T-helper 22 cell (primary cell): ENCODE measurements at places on chromosomes 12 and 14.

- DNase-seq = no peak
Observed at GRCh38 chr12:11264501-11264900, 5.0 kb downstream of the PRB3 start.

- no peak for DNase-seq
Observed at GRCh38 chr12:94318181-94318580, 141.5 kb downstream of the CEP83 start.

DNA sequence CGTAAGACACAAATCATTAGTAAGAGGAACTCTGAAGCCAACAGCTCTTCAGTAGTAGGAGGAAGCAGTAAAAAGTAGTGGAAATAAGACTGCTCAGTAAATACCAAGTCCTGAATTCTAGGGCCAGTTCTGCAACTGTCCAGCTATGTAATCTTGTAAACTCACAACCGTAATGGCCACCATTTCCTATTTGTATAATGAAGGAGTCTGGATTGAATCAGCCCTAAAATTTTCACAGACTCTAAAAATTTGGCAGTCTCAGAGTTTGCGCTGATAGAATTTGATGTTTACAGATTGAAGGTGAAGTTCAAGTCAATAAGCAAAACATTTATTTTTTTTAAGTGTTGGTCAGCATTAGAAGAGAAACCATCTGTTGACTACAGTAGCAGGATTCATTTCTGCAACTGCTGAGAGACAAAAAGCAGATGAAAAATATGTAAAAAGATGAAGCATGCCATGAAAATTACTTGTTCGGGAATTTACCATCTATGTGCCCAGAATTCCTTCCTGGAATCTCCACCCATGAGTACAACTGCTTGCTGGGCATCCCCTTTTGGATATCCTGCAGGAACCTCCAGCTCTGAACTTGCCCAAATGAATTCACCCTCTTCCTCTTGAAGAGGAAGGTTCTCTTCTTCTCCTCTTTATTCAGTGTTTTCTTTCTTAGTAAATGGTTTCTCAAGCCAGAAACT, 47.5 kb downstream of the GALNT4 start:
- no peak for DNase-seq

GRCh38 chr12:99983456-99984258, 1.1 kb downstream of the ANKS1B start:
- DNase-seq = no peak

DNA sequence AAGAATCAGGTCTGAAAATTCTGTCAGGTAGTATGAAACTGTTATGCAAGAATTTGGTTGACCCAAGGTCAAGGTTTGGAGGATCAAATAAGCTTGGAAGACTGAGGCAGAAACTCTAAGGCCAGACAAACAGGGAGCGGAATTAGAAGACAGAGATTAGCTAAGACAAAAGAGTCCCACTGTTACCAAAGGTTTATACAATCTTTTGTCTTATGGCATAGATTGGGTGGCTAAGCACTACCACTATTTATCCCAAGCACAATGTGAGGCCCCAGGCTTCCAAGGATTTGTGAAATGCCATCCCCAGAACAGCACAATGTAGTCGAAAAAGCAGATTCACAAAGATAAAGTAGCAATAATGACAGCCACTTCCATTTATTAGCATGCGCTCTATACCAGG, 311.2 kb downstream of the SEC23A start:
- no peak for DNase-seq

DNA sequence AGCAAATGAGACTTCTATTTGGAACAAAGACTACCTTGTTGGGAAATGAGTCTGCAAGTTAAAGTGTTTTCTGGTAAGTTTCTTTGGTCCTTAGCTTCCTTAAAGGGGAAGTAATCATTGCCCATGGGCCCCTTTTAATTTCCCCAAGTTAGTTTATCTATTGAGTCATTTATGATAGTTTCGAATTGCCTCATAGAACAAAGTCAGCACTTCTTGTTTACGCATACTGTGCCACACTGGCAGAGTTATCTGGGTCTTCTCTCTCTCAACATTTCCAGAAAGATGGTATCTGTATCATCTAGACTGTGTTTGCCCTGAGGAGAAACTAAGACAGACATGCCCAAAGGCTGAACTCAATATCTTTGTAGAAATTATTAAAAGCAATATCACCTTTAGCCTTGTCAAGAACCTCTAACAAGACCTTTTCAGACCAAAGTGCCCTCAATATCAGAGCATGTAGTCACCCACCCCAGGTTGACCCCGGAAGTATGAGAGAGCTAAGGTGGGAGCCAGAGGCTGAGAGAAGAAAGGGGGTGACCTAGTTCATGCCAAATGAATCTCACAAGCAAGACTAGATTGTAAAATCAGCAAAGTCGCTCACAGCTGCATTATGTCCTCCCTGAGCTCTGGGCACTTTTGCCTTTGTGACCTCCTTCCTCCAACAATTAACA, 40.0 kb downstream of the GPR65 start:
- no peak for DNase-seq

- no peak for DNase-seq
Observed at GRCh38 chr14:72213424-72213823, 281.2 kb downstream of the RGS6 start.

DNA sequence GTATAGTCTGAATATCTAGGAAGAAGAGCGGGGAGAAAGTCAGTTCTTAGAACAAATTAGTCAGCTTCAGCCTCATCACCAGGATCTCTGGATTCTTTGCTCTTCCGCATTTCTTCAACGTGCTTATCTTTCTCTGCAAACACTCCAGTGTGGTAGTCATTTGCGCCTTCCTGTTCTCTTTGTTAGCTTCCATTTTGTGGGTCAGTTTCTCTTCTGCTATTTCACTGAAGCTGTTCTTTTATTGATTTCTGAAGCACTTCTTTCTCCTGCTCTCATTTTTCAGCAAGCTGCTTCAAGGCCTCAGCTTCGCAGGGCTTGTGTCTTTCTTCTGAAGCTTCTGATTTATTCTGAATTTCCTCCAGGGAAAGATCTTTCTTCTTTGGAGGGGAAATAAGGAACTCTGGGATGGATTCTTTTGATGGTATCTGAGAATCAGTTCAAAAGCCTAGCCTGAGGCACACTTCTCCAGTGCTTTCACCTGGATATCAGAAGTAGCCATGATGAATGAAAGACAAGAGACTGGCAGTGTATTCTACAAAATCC, 13.5 kb downstream of the AMN1 start:
- DNase-seq = no peak

DNA sequence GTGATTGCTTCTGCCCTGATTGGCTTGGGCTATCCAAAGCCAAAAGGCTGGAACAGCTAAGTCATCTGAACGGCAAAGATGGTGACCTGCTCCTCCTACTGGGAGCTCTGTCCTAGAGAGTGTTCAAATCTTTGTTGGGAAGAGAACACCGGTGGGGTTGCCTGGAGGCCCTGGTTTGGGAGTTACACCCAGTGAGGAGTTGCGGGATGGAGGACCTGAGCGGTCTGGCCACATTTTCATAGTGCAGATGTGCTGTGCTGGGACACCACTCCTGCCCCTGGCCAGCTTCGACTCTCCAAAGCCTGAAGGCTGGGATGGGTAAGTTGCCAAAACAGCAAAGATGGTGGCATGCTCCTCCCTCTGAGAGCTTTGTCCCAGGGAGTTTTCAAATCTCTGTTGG, 795.4 kb downstream of the TRHDE start:
- DNase-seq = no peak

GRCh38 chr12:64387197-64387816, 3.3 kb downstream of the C12orf56 start:
- DNase-seq = no peak

- DNase-seq = no peak
Observed at GRCh38 chr12:1367331-1368291, 226.8 kb downstream of the FBXL14 start.

DNA sequence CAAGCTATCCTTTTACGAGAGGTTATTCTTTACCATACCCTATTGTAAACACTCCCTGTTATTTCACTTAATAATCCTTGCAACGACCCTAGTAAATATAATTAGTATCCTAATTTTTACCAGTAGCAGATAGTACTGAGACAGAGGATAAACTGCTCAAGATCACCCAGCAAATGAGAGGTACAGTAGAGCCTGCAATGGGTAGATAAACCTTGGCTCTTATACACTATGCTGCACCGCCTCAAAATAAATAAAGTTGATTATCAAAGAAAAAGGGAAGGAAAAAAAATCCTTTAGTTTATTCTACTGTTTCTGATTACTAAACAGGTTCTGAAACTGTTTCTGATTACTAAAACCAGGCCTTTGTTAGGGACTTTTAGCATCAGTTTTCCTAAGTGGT, 22.5 kb downstream of the YBX3 start:
- no peak for DNase-seq

DNA sequence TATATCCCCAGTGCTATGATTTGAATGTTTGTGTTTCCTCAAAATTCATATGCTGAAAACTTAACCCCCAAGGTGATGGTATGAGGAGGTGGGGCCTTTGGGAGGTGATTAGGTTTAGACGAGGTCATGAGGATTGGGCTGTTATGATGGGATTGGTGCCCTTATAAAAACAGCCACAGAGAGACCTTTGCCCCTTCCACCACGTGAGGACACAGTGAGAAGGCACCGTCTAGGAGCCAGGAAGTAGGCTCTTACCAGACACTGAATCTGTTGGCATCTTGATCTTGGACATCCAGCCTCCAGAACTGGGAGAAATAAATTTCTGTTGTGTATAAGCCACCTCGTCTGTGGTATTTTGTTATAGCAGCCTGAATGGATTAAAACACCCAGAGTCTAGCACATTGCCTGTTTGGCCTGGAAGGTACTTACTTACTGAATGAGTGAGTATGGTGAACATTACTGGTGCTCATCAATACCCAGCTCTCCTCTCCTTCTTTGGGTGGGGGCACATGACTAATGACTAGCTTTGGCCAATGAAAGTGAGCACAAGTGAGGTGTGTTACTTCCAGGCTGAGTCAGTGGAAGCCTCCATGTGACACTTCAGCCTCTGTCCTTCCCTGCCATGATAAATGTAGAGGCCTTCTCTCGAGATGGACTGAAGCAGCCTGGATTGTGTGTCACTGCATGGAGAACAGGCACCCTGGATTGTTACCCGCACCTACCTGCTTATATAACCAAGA, 72.4 kb upstream of the CHST11 start:
- no peak for DNase-seq

DNA sequence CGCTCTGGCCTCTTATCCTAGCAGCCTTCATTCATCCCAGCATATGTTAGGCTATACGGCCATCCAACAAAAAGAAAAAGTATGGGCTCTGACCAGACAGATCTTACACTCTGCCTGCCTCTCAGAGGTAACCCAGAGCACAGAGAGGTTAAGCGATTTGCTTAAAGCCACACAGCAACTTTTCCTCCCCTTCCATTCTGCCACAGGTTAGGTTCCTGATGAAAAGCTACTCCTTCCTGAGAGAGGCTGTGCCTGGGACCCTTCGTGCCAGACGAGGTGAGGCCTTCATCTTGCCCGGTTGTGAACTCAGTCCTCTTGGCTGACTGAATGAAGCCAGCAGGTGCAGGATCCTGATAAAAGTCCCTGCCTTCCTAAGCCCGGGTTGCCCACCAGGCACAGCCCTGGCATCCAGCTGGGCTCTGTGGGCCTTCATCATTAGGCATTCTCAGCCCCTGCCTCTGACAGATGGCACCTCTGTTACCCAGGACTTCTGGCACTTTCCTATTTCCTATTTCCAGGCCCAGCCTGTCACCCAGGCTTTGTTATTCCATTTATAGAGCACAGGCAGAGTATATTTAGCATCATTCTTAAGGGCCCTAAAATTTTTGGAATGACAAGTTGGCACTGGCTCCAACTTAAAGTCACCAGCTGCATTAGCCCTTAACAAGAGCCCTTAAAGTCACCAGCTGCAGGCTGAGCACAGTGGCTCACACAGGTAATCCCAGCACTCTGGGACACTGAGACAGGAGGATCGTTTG, 12.8 kb downstream of the SOAT2 start:
- no peak for DNase-seq

- DNase-seq = no peak
Observed at GRCh38 chr12:50313256-50313931, 30.1 kb upstream of the LIMA1 start.

DNA sequence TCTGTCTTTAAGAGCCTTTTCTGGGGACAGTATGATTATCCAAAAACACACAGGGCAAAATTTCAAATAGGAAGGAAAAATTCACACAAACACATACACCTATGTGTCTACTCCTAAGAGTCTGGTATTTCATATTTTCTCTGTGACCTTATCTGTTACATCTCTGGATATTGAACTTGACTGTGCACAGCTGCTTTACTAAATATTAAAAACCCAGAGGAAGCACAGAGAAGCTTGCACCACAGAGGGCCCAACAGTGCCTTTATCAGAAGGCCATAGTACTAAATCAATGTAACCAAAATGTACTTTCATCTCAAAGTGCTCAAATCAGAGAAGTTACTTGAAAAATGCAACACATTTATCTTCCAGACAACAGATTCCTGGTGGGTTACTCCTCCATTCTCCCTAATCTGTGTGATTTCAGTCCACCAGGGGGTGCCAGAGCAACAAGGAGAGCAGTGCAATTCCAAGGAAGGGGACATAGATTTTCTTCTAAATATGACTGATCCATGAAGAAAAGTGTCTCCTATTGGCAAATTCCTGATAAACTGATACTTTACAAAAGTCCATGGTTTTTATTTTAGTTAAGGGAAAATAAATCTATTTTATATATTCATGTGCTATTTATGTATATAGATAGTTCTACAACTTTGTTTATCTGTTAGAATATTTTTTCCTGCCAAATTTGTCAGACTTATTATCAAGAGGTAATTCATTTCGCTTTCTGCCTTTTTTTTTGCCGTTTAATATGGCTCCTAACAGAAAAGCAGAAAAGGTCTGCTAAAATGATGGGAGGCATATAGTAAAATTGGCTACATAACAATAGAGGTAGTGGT, 617.6 kb downstream of the LRFN5 start:
- no peak for DNase-seq

GRCh38 chr12:39329018-39329417, 113.9 kb downstream of the KIF21A start:
- DNase-seq = no peak

DNA sequence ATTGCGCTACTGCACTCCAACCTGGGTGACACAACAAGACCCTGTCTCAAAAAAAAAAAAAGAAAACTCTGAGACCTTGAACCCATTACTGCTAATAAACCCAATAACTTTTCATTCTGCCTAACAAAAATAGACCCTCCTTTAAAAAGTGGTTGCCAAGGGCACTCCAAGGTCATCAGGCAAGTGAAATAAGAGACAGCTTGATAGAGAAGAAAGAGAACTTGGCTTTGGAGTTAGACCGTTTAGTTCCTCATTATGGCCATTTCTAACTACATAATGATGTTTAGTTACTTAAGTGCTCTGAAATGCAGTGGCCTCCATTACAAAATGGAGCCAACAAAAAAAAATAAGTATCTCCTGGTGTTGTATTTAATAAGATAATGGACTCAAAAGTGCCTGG, 55.9 kb downstream of the PHLDA1 start:
- DNase-seq = no peak

GRCh38 chr12:47277972-47278448, 198.3 kb upstream of the AMIGO2 start:
- DNase-seq = no peak

DNA sequence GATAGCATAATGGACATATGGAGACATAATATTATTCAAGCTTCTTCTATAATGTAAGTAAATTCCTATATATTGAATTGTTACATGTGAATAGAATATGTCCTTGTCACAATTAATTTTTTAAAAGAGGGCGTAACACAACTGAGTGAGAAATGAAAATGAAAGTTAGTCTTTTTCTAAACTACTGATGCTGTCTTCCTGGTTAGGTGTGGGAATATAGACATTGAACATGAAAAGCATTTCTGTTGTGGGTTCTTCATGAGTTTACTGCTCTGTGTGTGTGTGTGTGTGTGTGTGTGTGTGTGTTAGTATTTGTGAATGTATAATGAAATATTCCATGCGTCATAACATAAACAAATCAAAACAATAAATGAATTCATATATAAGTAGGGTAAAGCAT, 40.5 kb upstream of the RTL1 start:
- DNase-seq = no peak
